Stimulated activated CD8-positive, alpha-beta memory T cell treated with anti-CD3 and anti-CD28 coated beads, Interleukin-7, amount 100 ng/mL, for 1 hour (primary cell): ENCODE measurements at places on chromosomes 2 and 18.

GRCh38 chr2:72914589-72915319 is 2.6 kb upstream of the EMX1 start:
- no peak for DNase-seq

GRCh38 chr2:159879051-159879604 is 81.1 kb upstream of the CD302 start:
- DNase-seq, result no peak

- DNase-seq, result no peak
These were observed 204.9 kb downstream of the EN1 start for GRCh38 chr2:118642501-118642900.

- DNase-seq, result no peak
These were observed 387.2 kb upstream of the DCC start for GRCh38 chr18:51952844-51953243.

- DNase-seq, result no peak
These were observed 5.4 kb downstream of the REG1A start for GRCh38 chr2:79125721-79125985.

DNA sequence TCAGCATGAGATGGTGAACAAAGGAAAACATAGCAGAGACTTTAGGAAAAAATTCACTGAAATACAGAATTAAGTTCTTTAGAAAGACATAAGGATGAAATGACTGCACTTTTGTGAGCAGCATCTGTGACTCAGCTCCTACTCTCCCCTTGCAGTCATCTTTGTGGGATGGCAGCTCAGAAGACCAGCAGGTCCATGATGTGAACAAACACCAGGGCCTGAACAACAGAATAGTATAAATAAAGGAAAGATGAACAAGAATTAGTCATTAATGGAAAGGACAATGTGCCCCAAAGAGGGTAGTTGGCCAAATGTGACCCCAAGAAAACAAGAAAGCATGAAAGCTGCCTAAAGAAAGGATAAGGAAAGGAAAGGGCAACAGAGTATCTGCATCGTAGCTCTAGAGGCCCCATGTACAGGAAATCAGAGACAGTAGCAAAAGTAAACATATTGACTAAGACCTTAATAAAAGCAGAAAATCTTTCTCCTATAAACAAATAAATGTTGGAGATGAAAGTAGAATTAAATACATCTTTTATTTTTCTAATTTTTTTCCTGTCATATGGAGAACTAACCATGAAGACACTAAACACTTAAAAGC is 318.0 kb downstream of the ZEB2 start:
- DNase-seq, result no peak

- DNase-seq, result no peak
These were observed 285.4 kb upstream of the MGAT5 start for GRCh38 chr2:133968446-133968845.

- no peak for DNase-seq
These were observed 105.7 kb downstream of the DYNAP start for GRCh38 chr18:54696616-54697293.

DNA sequence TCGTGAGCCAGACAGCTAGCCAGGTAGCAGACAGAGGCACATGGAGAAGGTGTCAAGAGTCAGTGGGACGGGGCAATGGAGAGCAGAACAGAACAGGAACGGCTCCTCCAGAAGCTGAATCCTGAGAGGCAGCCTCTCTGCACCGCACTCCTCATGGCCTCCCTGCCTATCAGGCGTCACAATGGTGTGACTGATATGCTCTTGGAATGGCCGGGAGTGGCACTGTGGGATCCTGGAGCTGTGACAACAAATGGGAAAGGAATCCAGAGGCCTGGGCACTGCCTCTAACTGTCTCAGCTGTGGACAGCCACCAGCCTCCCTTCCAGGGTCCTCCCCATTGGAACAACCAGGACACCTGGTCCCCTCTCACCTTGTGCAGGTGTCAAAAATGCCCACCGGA is 89.1 kb upstream of the ID2 start:
- DNase-seq, result no peak

DNA sequence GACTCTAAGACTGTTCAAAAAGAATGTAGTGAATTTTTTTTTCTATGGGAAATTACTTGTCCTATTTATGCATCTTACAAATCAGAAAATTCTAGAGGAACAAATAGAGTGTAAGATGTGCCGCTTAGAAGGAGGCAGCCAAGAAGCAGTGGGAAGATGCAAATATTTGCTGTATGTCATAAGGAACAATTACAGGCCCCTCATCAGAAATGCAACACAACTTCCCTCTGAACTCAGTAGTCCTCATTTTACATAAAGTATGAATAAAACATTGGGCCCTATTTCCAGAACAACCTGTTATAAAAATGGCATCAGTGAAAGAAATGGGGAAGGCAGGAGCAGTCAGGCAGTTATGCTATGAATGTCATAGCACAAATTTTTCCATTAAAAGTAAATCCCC is 50.7 kb upstream of the SCG2 start:
- no peak for DNase-seq

DNA sequence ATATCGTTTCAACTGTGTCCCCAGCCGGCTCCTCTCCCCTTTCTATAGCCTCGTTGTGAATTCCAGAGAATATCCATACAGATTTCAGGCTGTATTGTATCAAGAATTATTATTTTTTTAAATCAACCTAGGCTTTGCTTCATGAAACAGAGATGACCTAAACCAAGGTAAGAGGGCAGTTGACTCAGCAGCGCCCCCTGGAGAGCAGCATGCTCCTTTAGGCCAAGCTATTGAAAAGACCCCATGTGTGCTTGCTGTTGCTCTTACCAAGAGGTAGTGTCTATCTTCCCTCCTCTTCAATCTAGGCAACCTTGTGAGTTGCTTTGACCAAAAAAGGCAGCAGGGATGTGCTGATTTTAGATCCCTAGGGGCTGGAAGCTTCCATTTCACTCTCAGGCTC is 426.7 kb upstream of the SMIM21 start:
- DNase-seq, result no peak

GRCh38 chr2:205002390-205002789 is 457.1 kb downstream of the PARD3B start:
- no peak for DNase-seq

- no peak for DNase-seq
These were observed 403 bp upstream of the CLUL1 start for GRCh38 chr18:596288-596881.

DNA sequence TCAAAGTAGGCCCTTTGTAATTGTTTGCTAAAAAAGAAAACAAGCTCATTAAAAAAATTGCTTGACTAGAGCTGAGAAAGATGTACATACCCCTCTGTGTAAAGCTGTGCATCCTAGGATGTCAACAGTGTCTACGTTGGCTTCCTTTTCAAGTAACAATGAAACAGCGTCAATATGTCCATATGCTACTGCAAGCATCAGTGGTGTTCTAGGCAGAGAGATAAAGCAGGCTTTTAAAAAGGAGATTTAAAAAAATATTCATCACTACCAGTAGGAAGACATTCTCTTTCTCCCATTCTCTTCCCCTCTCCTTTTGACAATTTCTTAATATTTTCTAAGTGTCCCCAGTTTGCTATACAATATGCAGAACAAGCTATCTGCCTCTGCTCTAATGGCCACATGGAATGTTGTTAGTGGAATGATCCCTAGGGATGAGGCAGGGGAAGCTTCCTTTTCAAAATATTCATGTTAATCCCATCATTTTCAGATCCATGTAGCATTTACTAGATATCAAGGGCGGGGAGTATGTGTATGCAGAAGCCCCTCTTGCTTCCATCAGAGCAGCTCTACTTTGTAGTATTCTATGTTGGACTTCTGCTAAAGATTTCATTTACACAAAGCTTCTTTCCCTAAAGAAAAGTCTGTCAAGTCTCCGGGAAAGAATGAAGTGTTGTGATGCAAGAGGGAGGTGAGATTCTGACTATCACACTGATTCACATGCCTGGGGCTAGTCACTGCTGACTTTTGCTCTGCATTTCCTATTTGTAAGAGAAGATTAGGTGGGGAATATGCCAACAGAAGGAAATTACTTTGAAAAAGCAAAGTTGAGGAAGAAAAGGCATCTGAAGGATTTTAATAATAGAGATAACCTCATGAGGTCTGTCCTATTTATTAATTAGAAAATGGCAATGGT is 81.5 kb upstream of the PGAP1 start:
- no peak for DNase-seq

- DNase-seq, result no peak
These were observed 3.2 kb upstream of the AQP12B start for GRCh38 chr2:240685771-240686371.

DNA sequence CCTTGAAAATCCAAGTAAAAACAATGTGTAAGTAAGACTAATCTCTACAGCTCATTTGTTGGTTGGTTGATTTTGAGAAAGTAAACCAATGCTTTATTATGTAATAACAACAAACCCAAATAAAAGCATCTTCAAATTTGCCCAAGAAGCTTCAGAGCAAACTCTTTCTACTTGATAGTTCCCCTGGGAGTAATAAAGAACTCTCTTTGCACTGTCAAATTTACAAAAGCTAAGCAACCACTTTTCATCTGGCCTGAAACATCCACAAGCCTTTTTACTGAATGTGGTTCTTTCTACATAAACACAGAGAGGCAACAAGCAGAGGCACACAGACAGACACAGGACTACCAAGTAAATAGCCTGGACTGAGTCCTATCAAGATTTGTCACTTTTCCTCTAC is 28.8 kb upstream of the CACNB4 start:
- DNase-seq, result no peak

DNA sequence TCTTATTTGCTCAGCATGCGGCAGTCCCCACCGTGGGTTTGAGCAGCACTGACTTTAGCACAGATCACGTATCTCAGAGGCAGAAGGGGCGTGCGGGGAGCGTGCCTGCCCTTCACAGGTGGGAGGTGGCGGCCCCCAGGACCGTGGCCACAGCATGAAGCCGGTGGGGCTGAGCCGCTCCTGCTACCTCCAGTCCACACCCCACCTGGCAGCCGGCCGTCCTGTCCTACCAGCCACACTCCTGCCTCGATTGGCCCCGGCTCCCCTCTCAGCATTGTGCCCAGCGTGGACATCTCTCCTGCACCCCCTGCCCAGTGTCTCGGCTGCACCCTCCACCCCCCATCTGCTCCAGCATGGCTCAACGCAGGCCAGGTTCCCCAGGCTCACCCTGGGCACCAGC is 73.6 kb downstream of the NFATC1 start:
- DNase-seq, result no peak
